Left ventricle myocardium inferior (tissue), 1 donor: ENCODE measurements at places on chromosomes 4 and X.

- no peak for DNase-seq
Observed at GRCh38 chr4:85910985-85911384, 436.0 kb downstream of the ARHGAP24 start.

DNA sequence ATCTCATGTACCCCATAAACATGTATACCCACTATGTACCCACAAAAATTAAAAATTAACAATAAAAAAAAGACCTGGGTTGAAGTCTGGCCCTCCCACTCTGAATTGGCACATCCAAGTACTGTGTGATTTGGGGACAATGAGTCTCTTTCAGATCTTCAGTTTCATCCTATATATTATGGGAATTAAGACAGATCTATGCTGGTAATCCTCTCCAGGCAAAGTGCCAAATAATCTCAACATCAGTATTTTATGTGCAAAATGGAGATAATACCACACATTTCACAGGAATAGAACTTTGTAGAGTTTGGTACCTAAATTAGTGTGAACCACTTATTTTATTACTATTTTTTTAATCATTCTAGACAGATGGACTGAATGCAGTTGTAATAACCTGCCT lies 11.0 kb upstream of the SCD5 start:
- no peak for DNase-seq

DNA sequence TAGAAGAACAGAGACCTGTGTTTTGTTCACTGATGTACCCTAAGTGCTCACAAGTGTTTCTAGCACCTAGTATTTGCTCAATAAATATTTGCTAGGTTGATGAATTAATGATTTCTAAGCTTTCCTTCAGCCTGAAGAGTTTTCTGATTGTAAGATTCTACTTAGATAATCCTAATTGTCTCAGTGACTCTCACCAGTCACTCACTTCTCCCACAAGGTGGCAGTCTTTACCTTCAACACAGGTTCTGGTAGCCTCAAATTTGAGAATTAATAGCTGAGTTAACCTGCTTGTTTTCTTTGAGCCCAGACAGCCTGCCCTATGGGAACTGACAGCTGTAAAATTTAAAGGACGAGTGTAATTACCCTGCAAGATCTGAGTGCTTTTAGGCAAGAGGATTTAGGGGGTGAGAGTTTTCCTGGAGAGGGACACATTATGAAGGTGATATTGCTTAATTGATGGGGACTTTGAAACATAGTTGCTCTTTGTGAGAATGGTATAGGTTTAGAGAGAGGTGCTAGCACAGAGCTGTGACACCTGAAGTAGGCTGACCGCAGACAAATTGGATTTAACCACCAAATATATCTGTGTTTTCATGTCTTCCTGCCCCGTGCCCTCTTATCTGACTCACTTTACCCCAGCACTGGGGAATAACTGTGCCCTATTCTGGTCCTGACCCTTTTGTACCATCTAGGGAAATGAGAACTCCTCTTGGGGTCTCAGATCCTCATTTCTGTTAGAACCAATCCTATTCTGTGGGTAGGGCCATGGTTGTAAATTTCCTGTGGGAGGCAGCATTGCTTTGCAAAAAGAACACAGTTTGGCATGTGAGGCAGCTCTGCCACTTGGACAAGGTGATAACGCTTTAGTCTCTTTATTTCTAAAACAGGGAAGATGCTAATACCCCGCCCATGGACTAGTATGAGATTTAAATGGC lies 27.7 kb downstream of the CD38 start:
- DNase-seq = no peak

DNA sequence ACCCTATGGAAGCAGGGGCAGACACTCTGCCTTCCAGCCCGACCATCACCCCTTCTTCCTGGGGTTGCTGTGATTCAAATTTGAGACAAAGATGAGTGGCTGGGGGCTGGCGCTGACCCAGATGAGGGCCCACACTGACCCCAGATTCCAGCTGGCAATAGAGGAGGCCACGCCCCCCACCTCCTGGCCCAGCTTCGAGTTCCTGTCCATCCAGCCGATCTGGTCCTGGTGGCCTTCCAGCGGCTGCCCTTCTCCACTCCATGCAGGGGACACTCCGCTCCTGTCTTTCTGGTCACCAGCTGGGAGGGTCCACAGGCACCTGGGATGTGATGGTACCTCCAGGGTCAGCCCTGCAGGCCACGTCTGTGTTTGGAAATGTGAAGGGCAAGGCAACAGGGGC lies 98.5 kb upstream of the PSAPL1 start:
- DNase-seq = no peak

GRCh38 chr4:14315129-14315528 lies 687.2 kb upstream of the CPEB2 start:
- DNase-seq = no peak

DNA sequence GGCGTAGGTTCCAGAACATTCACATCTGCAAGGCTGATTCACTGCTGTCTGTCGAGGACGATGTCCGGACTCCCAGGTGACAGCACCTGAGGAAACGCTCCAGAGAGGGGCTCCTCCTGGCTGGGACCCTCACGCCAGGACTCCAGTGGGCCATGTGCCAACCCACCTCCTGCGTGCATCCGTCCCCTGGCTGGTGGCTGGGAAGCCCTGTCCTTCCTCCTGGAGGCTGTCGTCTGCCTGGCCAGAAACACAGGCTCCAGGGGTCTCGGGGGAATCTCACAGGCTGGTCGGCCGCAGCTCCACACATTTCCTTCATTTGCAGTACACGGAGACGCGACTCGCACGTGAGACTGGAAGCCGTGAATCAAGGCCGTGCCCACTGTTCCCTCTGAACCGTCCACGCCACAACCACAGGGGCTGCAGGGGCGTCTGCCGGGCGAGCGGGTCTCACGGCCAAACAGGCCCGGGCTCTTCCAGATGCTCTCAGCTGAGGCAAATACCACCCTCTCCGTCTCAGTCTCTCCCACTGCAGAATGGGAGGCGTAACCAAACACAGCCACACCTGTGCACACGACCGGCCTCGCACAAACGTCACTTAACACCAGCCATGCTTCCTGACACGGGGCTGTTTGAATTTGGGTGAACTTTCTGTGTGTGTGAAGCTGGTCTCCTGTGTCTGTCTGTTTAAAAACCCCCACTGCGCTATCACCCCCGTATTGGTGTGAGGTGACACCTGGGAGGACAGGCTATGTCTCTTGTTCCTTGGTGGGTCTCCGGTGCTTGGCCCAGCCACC lies 38.7 kb upstream of the MXD4 start:
- DNase-seq = no peak

GRCh38 chr4:76733068-76733771 lies 164.7 kb downstream of the SOWAHB start:
- no peak for DNase-seq

DNA sequence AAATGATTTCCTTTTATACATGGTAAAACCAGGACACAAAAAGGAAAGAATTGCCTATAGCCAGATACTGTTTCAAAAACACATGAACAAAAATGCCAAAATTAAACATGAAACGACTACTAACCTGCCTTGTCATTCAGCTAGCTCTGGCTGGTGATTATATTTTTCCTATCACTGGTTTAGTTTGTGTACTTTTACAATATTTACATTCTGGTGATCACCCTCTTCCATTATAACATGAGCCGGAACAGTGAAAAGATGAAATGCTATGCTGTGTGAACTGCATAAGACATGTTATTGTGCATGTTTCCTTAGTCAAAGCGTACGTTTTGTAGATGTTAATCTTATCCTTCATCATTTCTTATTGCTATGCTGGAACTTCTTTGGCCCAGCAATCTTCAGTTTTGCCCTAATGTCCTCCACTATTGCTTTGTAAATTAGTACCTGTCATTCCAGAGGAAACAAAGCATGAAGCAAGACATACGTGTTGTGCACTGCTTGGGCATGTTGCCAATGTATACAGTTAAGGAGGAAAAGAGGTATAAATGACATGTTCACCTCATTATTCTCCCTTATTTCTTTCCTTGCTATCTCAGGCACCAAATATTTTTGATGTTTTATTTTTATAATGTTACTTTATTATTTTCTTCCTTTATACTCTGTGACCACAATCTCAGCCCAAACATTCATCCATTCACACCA lies 386.3 kb downstream of the ARHGAP24 start:
- no peak for DNase-seq

DNA sequence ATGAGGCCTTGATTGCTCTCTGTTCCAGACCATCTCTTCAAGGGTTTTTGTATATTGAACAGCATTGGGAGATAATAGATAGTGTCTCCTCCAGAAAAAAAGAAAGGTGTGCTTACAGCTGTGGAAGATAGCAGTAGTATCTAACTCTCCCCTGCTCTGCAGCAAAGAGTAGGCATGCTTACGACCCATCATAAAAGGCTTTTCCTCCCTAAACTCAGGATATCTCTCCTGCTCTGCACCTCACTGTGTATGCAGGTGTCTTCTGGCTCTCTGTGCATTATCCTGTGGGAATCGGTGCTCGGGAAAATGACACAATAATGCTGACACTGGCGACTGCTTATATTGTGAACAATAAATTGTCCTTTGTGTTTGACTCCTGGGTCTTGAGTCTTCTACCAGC lies 216.0 kb downstream of the RAB28 start:
- no peak for DNase-seq

- no peak for DNase-seq
Observed at GRCh38 chr4:89279385-89279784, 28.2 kb downstream of the GPRIN3 start.

- no peak for DNase-seq
Observed at GRCh38 chrX:139889760-139890159, 43.1 kb downstream of the ATP11C start.

GRCh38 chrX:100349391-100349790 lies 60.7 kb downstream of the PCDH19 start:
- no peak for DNase-seq

GRCh38 chr4:162683659-162684370 lies 482.9 kb downstream of the NAF1 start:
- DNase-seq = no peak

GRCh38 chr4:20882500-20882899 lies 182.2 kb downstream of the PACRGL start:
- no peak for DNase-seq

- DNase-seq = no peak
Observed at GRCh38 chr4:113012786-113013185, 36.7 kb upstream of the ANK2 start.

DNA sequence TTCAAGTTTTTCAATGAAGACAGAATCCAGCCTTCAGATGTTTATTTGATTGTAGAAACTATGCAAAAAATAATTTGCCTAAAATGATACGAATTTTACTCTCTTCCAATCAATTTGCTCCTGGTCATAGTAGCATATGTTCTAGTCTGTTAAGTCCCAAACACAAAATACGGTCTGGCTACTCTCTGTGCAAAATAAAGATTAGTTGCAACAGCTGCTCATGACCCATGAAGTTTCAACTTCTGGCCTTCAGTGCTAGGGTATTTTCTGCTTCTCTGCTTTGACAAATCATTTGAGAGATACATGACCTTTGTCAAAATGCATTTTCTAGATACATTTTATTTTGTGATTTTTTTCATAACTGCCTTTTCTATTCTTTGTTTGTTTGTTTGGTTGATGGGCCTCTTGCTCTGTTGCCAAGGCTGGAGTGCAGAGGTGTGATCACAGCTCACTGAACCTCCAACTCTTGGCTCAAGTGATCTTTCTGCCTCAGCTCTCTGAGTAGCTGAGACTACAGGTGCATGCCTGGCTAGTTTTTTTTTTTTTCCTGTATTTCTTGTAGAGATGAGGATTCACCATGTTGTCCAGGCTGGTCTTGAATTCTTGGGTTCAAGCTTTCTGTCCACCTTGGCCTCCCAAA lies 55.2 kb downstream of the TACR3 start:
- DNase-seq = no peak

- DNase-seq = no peak
Observed at GRCh38 chr4:124636788-124637187, 75.7 kb downstream of the ANKRD50 start.

GRCh38 chrX:40182615-40183014 lies 84.9 kb upstream of the BCOR start:
- DNase-seq = no peak

DNA sequence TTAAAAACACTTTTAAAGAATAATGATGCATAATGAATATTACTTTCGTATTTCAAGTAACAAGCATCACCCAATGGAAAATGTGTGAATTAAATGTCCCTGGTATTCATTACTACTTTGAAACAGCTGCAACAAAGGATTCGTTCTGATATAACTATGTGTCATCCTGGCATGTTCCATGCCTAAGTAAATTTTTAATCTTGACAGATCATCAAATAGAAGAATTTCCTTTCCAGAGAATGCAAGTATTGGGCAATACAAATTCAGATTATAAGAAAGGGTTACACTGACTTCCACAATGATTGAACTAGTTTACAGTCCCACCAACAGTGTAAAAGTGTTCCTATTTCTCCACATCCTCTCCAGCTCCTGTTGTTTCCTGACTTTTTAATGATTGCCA lies 105.3 kb downstream of the SPCS3 start:
- DNase-seq = no peak

- DNase-seq = peak; percentile 19
Observed at GRCh38 chrX:64204701-64205440, 637 bp downstream of the AMER1 start.

DNA sequence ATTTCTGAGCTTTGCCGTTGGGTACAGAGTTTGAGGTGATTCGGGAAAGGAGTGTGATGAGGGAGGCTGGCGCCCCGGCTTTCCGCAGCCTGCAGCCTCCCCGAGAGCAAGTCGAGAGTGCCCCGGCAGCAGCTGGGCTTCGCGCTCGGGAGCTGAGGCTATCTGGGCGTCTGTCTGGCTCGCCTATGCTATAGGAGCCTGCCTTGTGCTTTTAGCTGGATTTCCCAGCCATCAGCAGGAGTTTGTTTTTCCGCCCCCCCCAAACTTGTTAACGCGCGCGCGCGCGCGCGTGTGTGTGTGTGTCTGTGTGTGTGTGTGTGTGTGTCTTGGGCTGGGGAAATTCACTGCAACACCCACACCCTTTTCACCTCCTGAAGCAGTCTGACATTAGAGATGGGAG lies 765 bp upstream of the DGKK start:
- no peak for DNase-seq

- DNase-seq = no peak
Observed at GRCh38 chr4:2141762-2142451, 82.8 kb downstream of the NAT8L start.

GRCh38 chr4:161321706-161322105 lies 842.1 kb downstream of the FSTL5 start:
- DNase-seq = no peak

DNA sequence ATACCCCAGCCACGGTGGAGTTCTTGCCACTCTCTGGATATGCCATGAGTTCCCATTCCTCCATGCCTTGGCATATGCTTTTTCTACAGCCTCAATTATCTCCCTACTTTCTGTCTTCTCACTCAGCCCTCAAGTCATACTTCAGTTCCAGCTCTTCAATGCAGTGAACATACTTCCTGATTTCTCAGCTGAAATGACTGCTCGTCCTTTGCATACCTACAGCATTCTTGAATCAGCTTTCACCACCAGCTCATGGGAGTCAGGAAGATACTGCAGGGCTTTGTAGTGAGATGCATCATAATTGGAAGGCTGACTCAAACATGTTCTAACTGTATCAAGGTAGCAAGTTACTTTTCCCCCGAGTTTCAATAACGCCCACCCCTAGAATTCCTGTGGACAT lies 118.4 kb downstream of the APBB2 start:
- DNase-seq = no peak

DNA sequence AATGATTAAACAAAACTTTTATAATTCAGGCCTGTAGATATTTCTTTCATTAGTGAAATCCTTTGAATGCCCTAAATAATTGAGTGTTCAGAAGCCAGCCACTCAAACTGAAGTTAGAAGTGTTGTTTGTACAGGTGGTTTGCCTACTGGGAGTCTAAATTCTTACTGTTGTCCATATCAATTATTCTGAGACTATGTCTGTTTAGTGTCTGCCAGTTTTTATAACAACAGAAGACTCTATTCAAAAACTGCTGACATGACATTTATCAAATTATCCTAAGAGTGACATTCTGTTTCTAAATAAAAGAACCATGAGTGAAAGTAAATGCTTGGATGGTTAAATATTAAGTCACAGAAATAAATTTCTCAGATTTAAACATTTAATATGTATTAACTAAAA lies 375.1 kb downstream of the FAT4 start:
- DNase-seq = no peak
